ENCODE measurements at places on chromosomes 13 and 19.

- no peak for DNase-seq
Observed at GRCh38 chr13:30972888-30973377, 40.5 kb downstream of the TEX26 start.

- DNase-seq = no peak
Observed at GRCh38 chr19:45413497-45413896, 7.1 kb downstream of the POLR1G start.

- DNase-seq = no peak
Observed at GRCh38 chr13:52366291-52366690, 39.7 kb downstream of the THSD1 start.

DNA sequence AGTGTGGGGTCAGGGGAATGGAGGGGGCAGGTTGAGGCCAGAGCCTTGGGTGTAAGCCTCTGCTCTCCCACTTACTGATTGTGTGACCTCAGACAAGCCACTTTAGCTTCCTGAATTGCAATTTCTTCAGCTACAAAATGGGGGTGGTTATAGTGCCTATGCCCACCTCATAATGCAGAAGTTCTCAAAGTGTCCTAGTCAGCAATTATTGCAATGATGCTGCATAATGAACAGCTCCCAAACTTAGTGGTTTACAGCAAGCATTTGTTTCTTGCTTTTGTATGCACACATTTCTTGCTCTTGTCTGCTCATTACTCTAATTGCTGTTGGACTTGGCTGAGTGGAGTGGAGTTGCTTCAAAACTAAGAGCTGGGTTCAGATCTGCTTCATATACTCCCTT is 36.0 kb downstream of the CYP4F22 start:
- no peak for DNase-seq

- DNase-seq = no peak
Observed at GRCh38 chr13:32179708-32180107, 135.5 kb downstream of the ZAR1L start.

GRCh38 chr19:55699221-55699620 is 24.2 kb downstream of the EPN1 start:
- no peak for DNase-seq

DNA sequence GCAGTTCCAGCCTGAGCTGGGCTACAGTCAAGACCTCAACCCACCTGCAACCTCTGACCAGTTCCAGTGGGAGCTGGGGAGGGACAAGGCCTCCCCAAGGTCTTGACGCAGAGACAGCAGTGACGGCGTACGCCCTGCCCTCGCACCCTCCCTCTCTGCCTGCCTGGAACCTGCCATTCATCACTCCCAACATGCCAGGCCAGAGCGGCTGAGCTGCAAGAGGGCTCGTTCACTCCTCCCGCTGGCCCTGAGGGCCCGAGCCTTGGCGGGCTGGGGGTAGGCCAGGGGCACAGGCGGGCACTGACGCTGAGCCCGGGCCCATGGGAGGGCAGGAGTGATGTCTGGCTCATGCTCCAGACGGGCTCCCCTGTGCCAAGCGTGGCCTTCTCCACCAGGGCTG is 8.2 kb downstream of the NDUFA11 start:
- no peak for DNase-seq

GRCh38 chr13:40589285-40590109 is 76.9 kb downstream of the FOXO1 start:
- peak; percentile 28 for DNase-seq

GRCh38 chr13:37277007-37277406 is 171.5 kb upstream of the CSNK1A1L start:
- DNase-seq = no peak

DNA sequence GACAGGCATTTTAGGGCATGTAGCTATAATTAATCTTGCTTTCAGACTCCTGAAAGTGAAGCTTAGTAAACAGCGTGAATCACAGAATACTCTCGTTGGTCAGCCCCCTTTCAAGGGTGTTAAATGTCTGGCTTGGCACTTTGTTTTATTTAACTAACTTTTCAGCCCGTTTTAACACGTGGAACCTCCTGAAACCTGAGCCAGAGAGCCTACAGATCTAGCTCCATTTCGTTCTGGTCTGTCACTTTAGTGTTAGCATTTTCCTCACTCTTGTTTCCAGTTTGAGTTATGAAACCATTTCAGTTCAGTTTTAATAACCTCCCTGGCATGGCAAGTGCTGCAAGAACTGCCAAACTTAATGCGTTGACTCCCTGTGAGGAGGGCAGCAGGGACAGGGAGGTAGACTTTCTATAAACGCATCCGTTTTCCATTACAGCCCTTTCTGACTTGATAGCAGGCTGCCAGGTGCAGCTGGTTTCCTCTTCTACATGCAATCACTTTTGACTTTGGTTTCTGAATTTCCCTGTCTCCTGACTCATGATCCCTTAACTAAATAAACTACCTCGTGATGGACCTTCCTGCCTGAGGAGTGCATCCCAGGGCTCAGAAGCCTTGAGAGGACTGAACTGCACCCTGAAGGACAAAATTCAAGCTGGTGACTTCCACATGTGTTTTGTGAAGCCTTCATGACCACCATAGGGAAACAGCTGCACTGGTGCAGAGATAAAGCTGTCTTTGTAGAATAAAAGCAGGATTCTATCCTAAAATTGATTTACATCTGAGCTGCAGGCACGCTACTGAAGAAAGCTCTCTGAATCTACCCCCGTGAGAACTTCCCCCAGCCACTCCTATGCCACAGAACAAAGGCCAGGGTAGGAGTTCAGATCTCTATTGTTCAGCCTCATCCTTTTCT is 192.6 kb downstream of the DLEU7 start:
- no peak for DNase-seq

GRCh38 chr19:40147693-40148347 is 43.4 kb upstream of the MAP3K10 start:
- peak; percentile 55 for DNase-seq

GRCh38 chr19:18338541-18338940 is 1.9 kb upstream of the PGPEP1 start:
- no peak for DNase-seq

GRCh38 chr13:94996445-94996844 is 284.1 kb upstream of the SOX21 start:
- DNase-seq = no peak

- no peak for DNase-seq
Observed at GRCh38 chr19:47186446-47187334, 44.3 kb downstream of the BBC3 start.

DNA sequence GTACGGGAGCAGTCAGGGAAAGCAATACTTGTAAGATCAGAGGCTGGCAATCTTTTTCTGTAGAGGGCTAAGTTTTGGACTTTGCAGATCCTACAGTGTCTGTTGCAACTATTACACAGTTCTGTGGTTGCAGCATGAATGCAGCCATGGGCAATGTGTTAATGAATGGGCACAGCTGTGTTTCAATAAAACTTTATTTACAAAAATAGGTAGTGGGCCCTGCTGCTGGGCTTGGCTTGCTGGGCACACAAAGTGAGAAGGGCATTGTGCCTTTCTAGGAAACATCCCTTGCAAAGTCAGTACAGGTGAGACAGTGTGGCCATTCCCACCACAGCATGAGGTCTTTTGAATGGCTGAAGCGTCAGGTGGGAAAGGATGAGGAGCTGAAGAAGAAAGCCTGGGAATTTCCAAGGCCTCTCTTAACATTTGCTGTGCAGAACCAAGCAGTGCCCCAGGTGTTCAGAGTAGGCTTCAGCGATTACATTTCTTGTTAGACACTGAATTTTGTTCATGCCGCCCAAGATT is 9.1 kb downstream of the KL start:
- no peak for DNase-seq

DNA sequence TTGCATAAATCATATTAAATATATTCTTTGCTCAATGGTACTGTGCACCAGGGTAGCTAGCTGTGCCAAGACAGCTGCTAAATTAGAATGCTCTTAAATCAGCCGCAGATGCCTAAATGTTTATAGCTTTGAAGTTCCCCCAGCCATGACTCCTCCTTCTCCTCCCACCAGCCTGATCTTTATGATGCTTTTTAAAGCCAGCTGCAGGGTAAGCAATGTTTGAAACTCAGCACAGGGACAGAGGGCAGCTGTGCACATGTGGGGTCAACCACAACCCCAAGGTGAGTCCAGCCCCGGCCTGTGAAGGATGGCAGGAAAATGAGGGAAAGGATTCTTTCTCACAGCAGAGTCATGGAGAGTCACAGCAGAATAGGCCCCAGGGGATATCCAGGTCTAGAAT is 635.7 kb downstream of the UQCRFS1 start:
- no peak for DNase-seq

DNA sequence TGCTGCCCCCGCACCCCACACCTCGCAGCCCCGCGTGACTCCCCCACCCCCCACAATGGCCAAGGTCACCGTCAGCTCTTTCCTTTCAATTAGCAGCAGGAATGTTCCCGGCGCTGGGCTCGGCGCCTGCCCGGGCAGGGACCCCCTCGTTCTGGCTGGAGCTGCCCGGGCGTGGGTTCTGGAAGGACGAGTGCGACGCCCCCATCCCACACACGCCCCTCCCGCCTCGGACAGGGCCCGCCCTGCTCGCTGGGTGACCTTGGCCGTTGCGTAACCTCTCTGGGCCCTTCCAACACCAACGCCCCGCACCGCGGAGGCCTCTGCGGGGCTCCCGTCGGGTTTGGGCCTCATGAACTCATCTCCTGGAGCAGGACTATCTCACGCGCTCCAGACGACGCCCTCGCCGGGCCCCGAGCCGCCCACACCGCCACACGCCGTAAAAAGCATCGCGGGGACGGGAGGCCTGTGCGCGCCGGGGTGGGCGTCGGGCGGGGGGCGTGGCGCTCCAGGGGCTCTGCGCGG is 10.3 kb downstream of the PALM start:
- DNase-seq = no peak

- DNase-seq = no peak
Observed at GRCh38 chr13:26952551-26953143, 192.1 kb upstream of the GPR12 start.

GRCh38 chr13:50577806-50578205 is 265.7 kb downstream of the DLEU7 start:
- no peak for DNase-seq

- no peak for DNase-seq
Observed at GRCh38 chr19:5046339-5047039, 77.6 kb downstream of the KDM4B start.

- no peak for DNase-seq
Observed at GRCh38 chr19:29521291-29522075, 4.3 kb upstream of the VSTM2B start.

DNA sequence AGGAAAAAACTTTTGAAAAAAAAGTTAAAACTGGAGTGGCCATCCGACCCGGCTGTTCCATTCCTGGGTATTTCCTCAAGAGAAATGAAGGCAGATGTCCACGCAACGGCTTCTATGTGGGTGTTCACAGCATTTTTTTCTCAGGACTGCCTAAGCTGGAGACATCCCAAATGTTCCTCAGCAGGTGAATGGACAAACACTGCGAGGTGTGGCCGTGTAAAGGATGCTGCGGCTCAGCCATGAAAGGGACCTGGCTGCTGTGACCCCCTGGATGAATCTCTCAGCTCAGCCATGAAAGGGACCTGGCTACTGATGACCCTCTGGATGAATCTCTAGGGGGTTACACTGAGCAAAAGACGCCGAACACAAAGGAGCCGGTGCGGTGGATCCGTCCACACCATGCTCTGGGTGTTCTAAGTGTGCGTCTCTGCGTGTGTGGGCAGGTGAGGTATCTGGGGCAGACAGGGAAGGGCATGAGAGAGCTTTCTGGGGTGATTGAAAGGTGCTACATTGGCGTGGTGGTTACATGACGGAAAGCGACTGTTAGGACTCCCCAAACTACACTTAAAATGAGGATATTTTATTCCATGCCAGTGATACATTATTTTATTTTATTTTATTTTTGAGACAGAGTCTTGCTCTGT is 7.2 kb upstream of the ASPDH start:
- DNase-seq = no peak

- peak; percentile 21 for DNase-seq
Observed at GRCh38 chr19:51091126-51091525, 8.4 kb upstream of the KLK14 start.

DNA sequence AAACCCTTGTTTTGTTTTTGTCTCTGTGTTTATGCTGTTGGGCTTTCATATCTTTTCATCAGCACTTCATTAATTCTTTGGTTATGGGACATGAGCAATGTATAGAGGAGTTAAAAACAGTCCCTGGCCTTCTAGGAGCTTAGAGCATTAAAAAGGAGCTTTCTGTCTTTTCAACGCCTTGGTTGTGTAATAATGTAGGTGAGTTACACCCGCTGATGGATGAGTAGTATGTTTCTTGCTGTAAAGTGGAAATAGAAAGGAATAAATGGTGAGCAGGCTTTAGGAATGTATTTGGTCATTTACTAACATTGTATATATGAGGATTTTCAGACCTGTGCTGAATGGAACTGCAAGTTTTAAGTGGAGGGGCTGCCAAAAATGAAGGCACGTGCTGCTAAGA is 121.5 kb upstream of the RNF113B start:
- DNase-seq = no peak

- DNase-seq = no peak
Observed at GRCh38 chr13:43054803-43055802, 31.7 kb downstream of the DNAJC15 start.

DNA sequence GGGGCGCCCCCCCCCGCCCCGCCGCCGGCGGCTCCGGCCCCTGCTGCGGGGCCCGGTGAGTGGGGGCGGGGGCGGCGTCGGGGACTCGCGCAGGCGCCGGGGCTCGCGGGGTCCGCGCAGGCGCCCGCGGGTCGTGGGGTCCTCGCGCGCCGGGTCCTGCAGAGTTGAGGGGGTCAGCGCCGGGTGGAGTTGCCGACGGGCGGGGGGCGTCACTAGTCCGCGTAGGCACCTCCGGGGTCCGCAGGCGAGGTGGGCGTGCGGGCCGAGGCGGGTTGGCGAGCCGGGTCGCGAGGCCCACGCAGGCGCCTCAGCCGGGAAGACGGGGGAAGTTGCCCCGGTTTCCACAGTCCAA is 365 bp downstream of the PPP6R1 start:
- DNase-seq = no peak

DNA sequence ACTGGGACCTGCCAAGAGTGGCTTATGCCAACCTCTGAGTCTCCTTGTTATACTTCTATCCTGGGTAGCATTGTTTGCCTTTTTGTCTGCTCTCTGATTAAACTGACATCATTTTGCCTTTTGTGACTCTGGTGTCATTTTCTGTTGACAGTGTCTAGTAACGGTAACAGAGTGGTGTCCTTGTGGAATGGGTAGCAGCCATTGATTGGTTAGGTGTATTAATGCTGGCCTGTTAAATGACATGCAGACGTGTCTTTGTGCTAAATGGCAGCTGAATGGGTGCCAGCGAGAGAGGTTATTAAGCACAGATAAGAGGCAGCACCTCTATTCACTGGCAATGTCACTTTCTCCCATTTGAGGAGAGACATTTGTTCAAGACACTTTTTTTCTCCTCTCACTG is 1289.4 kb downstream of the PCDH9 start:
- DNase-seq = no peak
